Stimulated activated CD4-positive, alpha-beta T cell treated with anti-CD3 and anti-CD28 coated beads, Interleukin-1b, Interleukin-23, amount 100 ng/mL, for 4 hours (primary cell): ENCODE measurements at places on chromosomes 2 and 18.

- DNase-seq, result no peak
Observed at GRCh38 chr2:40160751-40161218, 291.1 kb downstream of the SLC8A1 start.

DNA sequence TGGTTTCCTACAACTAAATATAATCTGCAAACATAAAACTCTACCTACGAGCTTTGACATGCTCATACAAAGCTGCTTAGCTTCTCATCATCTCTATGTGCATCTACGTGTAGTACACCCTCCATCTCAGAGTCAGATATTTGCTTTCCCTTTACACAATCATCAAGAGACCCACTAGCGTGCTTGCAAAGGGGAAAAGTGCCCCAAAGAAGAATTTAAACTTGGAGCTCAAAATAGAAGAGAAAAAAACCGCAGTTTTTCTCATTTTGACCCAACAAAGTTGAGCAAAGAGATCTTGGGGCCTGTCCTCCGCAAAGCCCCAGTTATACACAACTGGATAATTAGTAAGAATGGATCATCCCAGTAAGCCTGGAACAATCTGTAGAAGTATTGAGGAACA is 104.1 kb downstream of the PAX3 start:
- no peak for DNase-seq

- no peak for DNase-seq
Observed at GRCh38 chr18:78868330-78869316, 111.0 kb upstream of the SALL3 start.

GRCh38 chr2:188395903-188396689 is 104.4 kb downstream of the GULP1 start:
- no peak for DNase-seq

GRCh38 chr2:218264773-218265561 is 4.2 kb downstream of the GPBAR1 start:
- DNase-seq, result no peak

- no peak for DNase-seq
Observed at GRCh38 chr18:58476516-58477256, 152.2 kb downstream of the ALPK2 start.

- DNase-seq, result no peak
Observed at GRCh38 chr2:59389240-59389639, 1148.1 kb upstream of the FANCL start.

DNA sequence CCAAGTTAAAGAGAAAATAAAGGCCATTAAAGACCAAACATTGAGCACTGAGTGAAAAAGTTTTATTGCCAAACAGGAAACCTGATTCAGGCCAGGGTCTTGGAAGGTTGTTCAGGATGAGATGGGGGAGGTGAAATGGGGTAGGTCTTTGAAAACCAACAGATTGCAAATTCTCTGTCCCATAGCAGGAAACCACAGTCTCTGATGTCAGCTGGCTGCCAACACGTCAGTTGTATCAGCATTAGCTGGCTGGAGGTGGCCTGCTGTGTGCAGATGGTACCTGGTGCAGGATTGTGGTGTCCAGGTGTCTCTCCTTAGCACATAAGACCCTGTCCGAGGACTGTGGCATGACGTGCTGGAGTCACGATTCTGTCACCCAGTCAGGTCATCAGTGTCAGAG is 106.3 kb downstream of the MSH2 start:
- DNase-seq, result no peak

- DNase-seq, result no peak
Observed at GRCh38 chr18:58785171-58785805, 79.4 kb upstream of the ZNF532 start.

- DNase-seq, result no peak
Observed at GRCh38 chr18:50397023-50397422, 22.2 kb downstream of the SKA1 start.

- no peak for DNase-seq
Observed at GRCh38 chr2:32746669-32747068, 118.8 kb downstream of the TTC27 start.

- DNase-seq, result no peak
Observed at GRCh38 chr2:232058063-232058877, 96.8 kb downstream of the DIS3L2 start.

DNA sequence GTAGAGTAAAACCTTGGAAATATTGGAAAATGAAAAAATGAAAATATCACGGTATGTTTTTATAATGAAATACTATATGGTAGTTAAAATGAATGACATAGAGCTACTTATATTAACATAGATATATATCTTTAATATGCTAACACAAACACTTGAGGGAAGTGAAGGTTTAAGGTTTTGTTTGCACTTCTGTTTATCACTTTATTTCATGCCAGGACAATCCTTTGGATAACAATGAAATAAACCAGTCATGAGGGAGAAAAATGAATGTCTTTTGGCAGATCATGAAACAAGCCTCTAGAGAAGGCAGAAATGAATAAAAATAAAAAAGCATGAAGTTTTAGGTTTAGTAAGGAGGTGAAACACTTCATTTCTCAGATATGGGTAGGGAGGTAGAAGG is 89.9 kb downstream of the BAZ2B start:
- DNase-seq, result no peak

- DNase-seq, result no peak
Observed at GRCh38 chr2:39550701-39551285, 113.7 kb upstream of the MAP4K3 start.

- DNase-seq, result no peak
Observed at GRCh38 chr18:13547347-13547746, 179.0 kb downstream of the FAM210A start.

DNA sequence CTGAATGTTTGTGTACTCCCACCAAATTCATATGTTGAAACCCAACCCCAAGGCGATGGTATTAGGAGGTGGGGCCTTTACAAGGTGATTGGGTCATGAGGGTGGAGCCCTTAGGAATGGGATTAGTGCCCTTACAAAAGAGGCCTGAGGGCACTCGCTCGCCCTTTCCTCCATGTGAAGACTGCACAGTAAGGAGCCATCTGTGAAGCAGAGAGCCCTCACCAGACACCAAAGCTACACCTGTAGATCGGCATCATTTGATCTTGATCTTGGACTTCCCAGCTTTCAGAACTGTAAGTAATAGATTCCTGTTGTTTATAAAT is 62.9 kb upstream of the FZD7 start:
- no peak for DNase-seq

- DNase-seq, result no peak
Observed at GRCh38 chr18:50594012-50594411, 34.1 kb downstream of the MAPK4 start.

GRCh38 chr2:45908316-45909170 is 257.1 kb downstream of the PRKCE start:
- no peak for DNase-seq
